ENCODE measurements at places on chromosomes 6 and 20.

DNA sequence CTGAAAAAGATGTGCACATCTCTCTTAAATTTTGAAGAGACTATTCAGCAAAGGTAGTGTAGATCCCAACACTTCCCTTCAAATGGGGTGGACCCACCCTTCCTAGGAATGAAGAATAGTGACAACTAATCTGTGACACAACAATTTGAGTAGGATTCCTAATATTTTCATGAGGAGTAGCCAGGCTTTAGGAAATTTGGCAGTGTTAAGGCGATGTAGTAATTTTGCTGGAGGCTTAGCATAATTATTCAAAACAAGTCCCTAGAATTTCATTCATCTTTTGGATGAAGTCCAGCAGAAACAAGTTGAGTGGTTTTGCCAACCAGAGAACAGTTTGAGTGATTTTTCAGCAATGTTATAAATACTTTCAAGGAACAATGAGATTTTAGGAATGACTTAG lies 52.4 kb downstream of the ELOVL4 start:
- peak; percentile 29 for DNase-seq

- DNase-seq: no peak
Observed at GRCh38 chr20:18987781-18988360, 174.3 kb downstream of the SCP2D1 start.

DNA sequence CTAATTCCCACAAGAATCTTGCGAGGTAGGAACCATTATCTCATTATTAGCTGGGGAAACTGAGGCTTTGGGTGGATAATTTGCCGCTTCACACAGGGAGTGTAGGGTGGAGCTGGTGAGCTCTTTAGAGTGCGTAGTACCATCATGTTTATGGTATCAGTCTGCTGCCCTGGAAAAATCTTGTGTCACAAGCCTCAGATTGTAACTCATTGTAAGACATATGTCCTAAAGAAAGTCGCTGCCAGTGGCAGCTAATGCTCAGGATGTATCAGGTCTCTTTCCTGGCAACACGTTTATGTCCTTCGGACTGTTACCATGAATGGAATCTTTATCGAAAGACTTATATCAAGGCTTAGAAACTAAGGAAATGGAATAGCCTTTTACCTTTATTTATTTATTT lies 1.9 kb downstream of the ZFAND3 start:
- no peak for DNase-seq

- peak; percentile 56 for DNase-seq
Observed at GRCh38 chr6:6654599-6655575, 66.4 kb downstream of the LY86 start.

GRCh38 chr6:106145741-106146227 lies 59.6 kb downstream of the PRDM1 start:
- no peak for DNase-seq

DNA sequence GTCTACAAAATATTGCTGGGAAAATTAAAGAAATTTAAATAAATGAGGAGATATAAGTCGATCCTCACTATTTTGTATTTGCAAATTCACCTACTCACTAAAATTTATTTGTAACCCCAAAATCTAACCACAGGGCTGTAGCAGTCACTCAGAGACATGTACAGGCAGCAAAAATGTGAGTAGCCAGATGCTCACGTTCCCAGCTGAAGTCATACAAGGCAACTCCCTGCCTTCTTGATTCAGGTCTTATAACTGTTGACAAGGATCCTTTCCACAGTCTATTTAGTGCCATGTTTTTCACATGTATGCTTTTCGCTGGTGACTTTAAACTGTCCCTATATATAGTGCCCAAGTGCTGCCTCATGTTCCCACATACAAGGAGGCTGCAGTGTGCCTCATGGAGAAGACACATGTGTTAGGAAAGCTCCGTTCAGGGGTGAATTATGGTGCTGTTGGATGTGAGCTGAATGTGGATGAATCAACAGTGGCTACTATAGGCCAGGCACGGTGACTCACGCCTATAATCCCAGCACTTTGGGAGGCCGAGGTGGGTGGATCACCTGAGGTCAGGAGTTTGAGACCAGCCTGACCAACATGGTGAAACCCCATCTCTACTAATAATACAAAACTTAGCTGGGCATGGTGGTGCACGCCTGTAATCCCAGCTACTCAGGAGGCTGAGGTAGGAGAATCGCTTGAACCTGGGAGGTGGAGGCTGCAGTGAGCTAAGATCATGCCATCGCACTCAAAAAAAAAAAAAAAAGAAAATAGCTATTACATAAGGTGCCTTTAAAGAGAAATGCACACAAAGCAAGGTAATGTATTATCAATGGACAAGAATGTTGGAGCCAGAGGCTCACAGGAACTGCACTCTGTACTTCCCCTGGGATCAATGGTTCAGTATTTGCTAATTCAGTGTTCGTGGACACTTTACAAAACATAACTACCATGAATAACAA lies 55.3 kb downstream of the STK35 start:
- DNase-seq: no peak

- DNase-seq: peak; percentile 1
Observed at GRCh38 chr6:133040094-133040802, 200.9 kb upstream of the EYA4 start.

- peak; percentile 25 for DNase-seq
Observed at GRCh38 chr6:78947962-78948361, 80.6 kb downstream of the IRAK1BP1 start.

GRCh38 chr6:146301764-146302163 lies 241.9 kb upstream of the RAB32 start:
- no peak for DNase-seq

GRCh38 chr6:109440331-109441068 lies at the start of the genes PPIL6 and SMPD2:
Gene PPIL6 (minus strand): TSS chr6:109440628. CDS start chr6:109440590, 38 bp downstream.
Gene SMPD2 (plus strand): TSS chr6:109440724. CDS start chr6:109441122, 398 bp downstream.
- DNase-seq: peak; percentile 88

DNA sequence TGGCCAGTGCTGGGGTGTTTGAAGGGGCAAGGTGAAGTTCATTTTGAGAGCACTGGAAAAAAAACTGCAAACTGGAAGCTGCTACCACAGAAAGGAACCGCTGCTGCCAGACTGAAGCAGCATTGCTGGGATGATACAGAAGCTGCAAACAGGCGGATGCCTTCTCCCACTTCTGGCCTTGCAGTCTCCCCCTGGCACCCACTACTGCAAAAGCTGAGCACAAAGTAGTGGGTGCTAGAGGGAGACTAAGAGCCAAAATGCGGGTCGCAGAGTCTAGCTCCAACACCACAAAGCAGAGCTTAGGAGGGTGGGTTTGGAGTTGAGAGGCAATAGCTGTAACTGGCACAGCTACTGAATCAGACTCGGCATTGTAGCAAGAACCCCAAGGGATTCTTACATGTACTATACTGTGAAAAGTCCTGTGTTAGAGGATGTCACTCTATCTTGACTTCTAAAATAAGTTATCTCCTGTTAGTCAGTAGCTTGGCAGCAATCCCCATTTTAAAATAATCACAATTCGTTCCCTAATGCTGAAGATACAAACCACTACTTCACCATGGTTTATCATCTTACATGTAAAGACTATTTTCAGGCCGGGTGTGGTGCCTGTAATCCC lies 44.0 kb upstream of the COL21A1 start:
- no peak for DNase-seq

GRCh38 chr6:110085285-110085684 lies 94.2 kb downstream of the WASF1 start:
- DNase-seq: no peak

DNA sequence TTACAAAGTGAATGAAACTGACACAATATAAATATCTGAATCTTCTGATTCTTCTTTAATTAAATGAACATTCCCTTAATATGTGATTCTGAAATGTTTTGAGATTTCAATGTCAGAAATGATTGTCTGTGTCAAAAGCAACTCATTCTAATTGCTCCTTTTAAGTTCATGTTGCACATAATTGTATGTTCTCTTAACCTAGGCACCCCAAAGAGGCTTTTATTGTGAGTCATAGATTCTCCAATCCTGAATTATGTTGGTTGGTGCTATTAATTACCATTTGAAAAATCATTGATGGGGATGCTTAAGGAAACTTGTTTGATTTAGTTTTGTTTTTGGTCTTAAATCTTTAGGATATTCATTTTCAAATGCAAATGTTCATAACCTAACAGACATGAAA lies 829.7 kb upstream of the CITED2 start:
- DNase-seq: no peak

DNA sequence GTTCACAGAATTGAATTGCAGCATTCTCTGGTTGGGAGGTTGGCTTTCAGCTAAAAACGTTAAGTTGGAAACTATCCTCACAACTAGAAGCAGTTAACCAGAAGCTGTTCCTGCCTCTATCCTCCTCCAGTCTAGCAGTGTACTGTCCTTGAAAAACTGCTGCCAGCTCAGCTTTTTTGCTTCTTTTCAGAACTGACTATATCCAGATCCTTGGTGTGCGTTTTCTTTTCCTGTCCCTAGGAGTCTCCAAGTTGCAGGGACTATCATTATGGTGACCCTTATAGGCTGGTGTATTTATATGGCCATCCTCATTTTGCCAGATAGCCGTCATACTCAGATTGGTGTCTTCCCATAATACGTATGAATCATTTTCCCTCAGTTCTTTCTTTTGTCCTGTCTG lies 5.5 kb downstream of the ITCH start:
- DNase-seq: no peak

- no peak for DNase-seq
Observed at GRCh38 chr20:35263532-35264341, 14.2 kb downstream of the MMP24OS start.

DNA sequence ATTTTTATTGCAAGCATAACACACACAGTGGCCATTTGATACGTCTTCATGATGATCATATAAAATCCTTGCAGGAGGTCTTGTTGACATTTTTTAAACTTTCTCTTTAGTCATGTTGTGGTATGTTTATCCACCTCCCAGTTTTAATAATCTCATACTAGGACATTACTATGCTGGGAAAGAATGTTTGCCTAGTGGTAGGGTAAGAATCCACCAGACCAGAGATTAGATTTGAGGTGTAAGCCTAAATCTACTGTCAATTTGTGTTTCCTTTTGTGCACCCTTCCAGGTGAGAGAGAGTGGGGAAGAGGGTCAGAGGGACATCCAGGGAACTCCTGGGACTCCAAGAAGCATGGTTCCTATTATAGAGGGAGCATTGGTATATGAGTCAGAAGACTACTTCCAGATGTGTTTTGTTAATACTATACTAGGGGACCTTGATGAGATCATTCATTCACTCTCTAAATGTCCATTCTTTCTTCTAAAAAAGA lies 298.3 kb upstream of the SASH1 start:
- peak; percentile 2 for DNase-seq

DNA sequence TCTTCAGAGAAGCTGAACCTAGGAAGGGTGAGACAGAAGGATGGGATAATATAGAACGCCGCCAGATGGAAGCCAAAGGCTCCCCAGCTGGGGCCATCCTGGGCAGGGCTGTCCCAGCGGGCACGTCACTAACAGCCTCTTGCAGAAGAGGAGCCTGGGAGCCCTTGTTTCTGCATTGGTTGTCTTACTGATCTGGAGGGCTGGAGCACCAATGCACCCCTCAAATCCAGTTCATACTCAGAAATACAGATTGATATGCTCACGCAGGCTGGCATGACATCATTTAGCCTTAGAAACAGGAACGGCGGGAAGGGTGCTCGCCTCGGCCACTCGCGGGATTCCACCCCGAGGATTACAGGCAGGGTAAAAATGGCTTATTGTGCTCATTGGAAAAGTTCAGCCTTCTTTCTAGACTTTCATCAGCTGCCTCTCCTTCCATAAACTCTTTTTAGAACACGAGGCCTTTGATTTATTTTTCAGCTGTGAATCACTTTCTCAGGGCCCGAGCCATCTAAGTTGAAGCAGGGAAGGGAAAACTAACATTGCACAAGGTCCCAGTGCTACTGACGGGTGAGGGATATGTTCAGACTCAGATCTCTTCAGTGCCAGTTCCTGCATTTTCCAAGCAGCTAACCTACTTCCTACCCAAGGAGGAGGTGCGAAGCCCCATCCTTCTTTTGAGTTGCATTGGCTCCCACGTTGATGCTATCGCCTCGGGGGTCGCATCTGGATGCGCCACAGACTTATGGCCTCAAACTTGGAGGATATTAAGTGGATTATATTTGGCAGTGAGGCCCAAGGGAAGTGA lies 82.3 kb downstream of the GMPR start:
- DNase-seq: peak; percentile 82
